Natural killer cell treated with Interleukin-12 subunit alpha and Interleukin-12 subunit beta and Interleukin-15 and Interleukin-18, amount 100 ng/mL, for 72 hours (primary cell): ENCODE measurements at places on chromosomes 3 and 15.

GRCh38 chr15:58755956-58756355 lies 6.4 kb upstream of the ADAM10 start:
- DNase-seq = no peak

GRCh38 chr3:161444694-161445077 lies 51.9 kb upstream of the OTOL1 start:
- DNase-seq = no peak

DNA sequence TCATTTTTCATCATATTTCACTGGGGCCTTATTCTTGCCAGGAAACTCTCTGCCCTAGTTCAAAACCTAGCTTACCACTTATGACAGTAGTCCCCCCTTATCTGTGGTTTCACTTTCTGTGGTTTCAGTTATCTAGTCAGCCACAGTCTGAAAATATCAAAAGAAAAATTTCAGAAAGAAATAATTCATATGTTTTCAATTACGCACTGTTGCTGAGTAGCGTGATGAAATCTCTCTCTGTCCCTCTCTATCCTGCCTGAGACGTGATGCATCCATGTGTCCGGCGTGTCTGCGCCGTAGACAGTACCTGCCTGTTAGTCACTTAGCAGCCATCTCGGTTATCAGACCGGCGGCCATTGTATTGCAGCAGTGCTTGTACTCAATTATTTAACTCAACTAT lies 369.9 kb upstream of the MCTP2 start:
- DNase-seq = no peak

- no peak for DNase-seq
These were observed 122.3 kb upstream of the NR2E3 start for GRCh38 chr15:71687902-71688508.

GRCh38 chr3:194184265-194184751 lies 48.4 kb downstream of the HES1 start:
- no peak for DNase-seq

- no peak for DNase-seq
These were observed 60.5 kb downstream of the CLDN1 start for GRCh38 chr3:190261740-190262139.

DNA sequence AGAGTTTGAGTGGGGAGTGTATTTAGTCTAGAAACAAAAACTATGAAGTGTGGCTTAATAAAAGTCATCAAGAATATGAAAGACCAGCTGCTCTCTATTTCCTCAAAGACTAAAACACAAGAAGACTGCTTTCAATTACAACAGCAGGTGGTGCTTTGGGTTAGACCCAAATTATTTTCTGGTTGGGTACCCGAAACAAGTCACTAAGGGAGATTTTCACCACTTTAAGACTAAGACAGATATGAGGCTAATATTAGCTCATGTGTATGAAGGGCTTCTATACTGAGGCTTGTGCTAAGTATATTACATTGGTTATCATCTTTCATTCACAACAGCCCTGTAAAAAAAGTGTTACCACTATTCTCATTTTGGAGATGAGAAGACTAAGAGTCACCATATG lies 43.1 kb downstream of the COL8A1 start:
- no peak for DNase-seq

DNA sequence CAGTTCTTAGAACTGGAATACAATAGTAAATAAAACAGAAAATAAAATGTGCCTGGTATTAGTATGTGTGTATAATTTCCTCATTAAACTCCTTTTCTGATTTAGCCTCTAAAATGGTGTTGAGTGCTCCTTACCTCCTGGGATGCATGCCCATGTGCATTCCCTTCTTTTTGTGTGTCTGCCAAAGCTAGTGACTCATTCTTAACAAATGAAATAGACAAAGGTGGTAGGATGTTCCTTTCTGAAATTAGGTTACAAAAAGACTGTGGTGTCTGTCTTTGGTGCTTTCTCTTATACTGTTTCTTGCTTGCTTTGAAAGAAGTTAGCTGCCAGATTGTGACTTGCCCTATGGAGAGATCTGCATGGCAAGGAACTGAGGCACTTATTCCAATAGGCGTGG lies 623.7 kb downstream of the GRM7 start:
- no peak for DNase-seq

DNA sequence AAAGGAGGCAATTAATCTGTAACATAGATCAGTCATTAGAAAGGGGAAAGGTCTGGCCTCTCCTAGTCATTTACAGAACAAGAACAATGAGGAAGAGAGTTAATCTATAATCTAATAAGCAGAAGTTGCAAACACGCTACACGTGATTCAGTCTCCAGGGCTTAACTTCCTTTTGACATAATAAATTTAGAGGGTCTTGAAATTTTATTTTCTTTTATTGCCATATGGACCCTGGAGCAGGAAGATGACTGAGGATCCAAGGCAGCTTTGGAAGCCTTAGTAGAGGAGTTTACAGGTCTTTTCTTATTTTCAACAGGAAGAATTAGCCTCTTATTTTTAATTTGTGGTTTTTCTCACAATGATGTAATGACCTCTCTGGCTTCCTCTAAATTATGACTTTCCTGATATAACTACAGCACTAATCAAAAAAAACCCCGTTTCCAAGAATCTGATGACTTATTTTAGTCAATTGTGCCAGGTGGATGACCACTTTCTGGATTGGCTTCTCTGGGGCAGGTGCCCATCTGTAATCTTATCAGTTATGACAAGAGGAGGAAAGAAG lies 32.2 kb downstream of the ADGRG7 start:
- DNase-seq = no peak

GRCh38 chr15:97401195-97401594 lies 559.3 kb upstream of the ARRDC4 start:
- no peak for DNase-seq

DNA sequence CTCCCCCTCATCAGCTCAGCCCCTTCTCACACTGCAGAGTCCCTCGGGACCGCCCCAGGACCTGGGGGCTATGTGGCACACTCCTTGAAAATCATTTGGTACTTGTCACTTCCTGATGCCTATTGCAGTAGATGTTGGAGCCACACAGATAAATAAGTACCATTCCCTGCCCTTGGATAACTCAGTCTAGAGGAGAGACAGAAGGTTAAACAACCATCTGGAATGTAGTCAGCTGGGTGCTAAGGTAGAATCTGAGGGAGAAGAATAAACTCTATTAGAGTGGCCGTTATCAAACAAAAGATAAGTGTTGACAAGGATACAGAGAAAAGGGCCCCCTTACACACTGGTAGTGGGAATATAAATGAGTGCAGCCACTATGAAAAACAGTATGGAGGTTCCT lies 112.3 kb upstream of the NR2E3 start:
- DNase-seq = no peak

GRCh38 chr3:49248840-49249227 lies 28.2 kb downstream of the C3orf62 start:
- no peak for DNase-seq

- no peak for DNase-seq
These were observed 340.5 kb upstream of the NECTIN3 start for GRCh38 chr3:110731148-110731547.

- DNase-seq = peak; percentile 1
These were observed 25.4 kb upstream of the MRPS22 start for GRCh38 chr3:139318431-139318816.

DNA sequence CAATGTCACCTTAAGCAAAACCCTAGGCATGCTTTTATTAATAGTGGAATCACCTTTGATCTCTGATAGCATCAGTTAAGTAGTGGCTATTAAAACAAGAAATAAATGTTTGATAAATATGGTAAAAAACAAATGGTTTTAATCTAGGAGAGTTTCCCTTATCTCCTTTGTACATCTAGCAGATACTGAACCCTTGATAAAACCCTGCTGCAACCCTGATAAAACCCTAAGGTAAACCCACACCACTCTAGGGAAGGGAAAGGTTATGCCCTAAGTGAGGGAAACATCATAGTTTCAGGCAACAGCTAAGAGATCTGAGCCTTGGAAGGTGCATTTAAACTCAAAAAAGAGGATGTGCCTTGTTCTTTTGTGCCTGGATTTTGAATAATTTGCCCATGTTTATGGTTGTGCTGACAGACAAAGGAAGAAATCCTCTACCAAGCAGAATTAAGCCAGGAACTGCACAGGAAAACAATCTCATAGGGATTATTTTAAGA lies 309.7 kb downstream of the FGF12 start:
- no peak for DNase-seq

GRCh38 chr3:17369973-17370372 lies 372.5 kb downstream of the TBC1D5 start:
- no peak for DNase-seq

DNA sequence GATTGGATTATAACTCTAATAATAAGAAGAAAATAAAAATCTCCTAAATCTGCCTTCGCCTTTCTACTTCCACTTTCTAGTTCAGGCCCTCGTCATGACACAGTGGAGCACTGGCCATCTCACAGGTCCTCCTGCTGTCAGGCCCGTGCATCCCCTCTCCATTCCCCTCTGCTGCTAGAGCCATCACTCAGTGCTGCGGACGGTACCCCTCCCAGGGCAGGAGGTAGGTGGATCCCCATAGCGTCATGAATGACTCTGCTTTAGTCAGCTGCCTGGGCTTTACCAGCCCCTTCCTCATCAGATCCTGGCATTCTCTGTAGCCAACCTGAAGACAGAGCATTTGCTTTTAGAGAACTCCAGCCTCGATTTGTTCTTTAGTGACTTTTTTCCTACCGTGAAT lies 12.0 kb upstream of the PPP1R2 start:
- no peak for DNase-seq

GRCh38 chr3:52083556-52084087 lies 27.3 kb upstream of the DUSP7 start:
- DNase-seq = no peak
